ENCODE measurements at places on chromosomes 5 and 9.

- DNase-seq, result no peak
These were observed 106.6 kb downstream of the FBXW11 start for GRCh38 chr5:171899792-171900191.

DNA sequence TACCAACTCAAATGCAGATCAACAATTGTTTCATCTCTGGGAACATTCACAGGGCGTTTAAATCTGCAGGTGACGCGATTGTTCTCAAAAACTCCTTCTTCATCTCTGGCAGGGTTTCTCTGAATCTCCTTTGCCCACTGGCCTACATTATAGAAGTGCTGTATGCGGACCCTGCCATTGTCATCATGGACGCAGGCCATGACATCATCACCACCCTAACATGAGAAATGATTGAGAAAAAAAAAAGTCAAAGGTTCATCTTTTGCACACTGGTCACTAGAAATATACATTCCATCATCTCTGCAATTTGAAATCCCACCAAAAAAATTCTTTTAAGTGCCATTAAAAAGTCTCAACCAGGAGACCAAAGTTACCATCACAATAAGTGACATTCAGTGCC is 21.6 kb upstream of the TMEM245 start:
- no peak for DNase-seq

GRCh38 chr5:80961376-80962281 is 1.5 kb downstream of the RASGRF2 start:
- DNase-seq, result no peak

GRCh38 chr5:39440192-39440957 is 15.6 kb upstream of the DAB2 start:
- no peak for DNase-seq

DNA sequence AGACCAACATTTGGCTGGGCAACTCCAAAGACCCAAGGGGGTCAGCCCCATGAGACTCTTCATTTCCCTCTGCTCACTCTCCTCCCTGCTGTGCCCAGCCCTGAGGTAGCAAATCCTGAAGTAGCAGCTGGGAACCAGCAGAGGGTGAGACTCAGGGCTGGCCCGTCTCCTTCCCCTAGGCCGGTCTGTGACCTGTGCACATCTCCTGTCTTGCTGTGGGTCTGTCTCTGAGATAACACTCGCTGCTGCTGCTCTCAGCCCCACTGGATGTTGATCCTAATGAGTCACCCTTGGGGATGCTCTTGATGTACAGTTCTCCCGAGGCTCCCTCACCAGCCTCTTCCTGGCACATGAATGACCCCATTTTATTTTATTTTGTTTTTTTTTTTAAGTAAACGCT is 7.3 kb upstream of the OR2V1 start:
- DNase-seq, result no peak

DNA sequence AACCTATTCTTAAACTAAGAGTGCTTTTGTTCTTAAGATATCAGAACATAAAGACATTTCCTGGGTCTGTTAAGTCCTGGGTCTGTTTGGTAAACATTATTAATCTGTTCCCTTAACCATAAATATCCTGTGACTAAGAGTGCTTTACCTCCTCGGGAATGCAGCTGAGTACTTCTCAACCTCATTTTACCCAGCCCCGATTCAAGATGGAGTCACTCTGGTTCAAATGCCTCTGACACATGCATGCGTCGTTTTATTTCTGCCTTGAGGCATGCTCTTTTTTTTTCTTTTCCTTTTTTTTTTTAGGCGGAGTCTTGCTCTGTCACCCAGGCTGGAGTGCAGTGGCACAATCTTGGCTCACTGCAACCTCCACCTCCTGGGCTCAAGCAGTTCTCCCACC is 39.8 kb upstream of the FBXL17 start:
- no peak for DNase-seq

- DNase-seq, result peak; percentile 25
These were observed 125.2 kb downstream of the FSTL4 start for GRCh38 chr5:133487093-133487492.

GRCh38 chr5:102700120-102700831 is 54.8 kb upstream of the PAM start:
- DNase-seq, result no peak

GRCh38 chr5:12566441-12566840 is 662.2 kb upstream of the CTNND2 start:
- DNase-seq, result no peak

DNA sequence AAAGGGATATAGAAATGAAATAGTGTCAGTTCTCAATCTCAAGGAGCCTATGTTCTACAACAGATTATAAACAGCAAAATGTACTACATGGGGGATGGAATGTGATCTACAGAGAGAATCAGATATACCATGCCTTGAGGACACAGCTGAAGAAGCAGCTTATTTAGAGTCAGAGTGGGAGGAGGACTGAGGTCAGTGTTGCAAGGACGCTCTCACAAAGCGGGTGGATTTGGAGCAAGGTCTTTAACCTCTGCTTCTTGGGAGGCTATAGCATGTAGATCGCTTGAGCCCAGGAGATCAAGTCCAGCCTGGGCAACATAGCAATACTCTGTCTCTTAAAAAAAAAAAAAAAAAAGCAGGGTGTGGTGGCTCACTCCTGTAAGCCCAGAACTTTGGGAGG is 32.8 kb upstream of the PLIN2 start:
- DNase-seq, result peak; percentile 38

GRCh38 chr9:115757461-115757860 is 396.1 kb upstream of the PAPPA start:
- DNase-seq, result no peak

- no peak for DNase-seq
These were observed 133.6 kb upstream of the HMHB1 start for GRCh38 chr5:143678148-143678905.

GRCh38 chr9:37732952-37733351 is 20.7 kb upstream of the TRMT10B start:
- no peak for DNase-seq

DNA sequence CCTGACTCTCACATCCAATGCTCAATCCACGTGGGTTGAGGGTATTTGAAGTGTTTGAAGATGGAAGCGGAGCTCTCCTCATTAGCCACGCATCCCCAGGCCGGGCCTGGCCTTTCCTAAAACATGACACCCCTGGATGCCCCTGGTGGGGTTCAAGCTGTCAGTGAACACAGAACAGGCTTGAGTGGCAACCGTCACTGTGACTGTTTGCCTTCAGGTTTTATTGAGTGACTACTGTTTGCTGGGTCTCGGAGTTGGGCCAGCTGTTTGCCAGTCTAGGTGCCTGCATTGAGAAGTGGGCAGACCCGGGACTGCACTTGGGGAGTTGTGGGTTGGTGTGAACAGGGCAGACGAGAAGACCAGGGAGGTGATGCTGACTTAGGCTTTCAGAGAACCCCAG is 7.8 kb upstream of the OLFM1 start:
- DNase-seq, result no peak

DNA sequence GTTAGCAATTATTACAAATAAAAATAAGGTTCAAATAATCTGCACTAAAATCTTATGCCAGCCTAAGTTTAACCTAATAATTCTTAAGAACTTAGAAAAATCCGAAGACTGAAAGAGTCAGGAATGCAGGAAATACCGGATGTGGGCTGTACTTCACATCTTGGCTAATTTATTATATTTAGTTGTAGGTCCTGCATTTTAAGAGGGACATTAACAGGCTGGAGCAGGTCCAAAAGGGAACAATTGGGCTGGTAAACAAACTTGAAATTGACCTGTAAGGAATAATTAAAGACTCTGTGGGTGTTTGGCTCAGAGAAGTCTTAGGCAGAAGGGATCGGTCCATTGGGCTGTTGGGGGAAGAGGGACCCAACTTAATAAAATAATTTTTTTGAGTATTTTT is 18.4 kb downstream of the GLRA1 start:
- DNase-seq, result no peak

- DNase-seq, result peak; percentile 26
These were observed 19.7 kb downstream of the MYO10 start for GRCh38 chr5:16916262-16916878.

- no peak for DNase-seq
These were observed 289.9 kb upstream of the SLC30A5 start for GRCh38 chr5:68803881-68804319.

- no peak for DNase-seq
These were observed 339.6 kb downstream of the ENC1 start for GRCh38 chr5:74300808-74301389.

DNA sequence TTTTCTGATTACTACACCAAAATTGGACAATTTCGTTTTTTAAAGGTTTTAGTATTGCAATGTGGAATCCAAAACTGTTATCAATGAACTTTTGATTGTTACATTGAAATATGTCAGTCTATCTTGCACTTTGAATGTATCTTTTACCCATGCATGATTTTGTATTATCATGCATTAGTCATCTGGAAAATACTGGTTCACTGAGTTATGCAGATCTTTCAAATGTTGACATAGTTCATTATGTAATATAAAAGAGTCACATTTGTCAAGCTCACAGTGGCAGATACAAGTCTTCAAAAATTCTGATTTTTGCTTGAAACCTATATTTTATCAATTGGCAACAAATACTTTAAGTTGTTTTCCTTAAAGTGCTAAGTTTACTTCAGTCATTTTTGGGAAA is 85.2 kb downstream of the NR3C1 start:
- no peak for DNase-seq

GRCh38 chr5:104915226-104915625 is 1352.6 kb upstream of the NUDT12 start:
- DNase-seq, result no peak

- DNase-seq, result no peak
These were observed 133.3 kb downstream of the MACROH2A1 start for GRCh38 chr5:135265497-135266302.

GRCh38 chr9:114228016-114228808 is 72.9 kb downstream of the COL27A1 start:
- no peak for DNase-seq

- DNase-seq, result no peak
These were observed 53.2 kb upstream of the SPATA31C2 start for GRCh38 chr9:88191456-88191855.

GRCh38 chr5:104297076-104297475 is 734.5 kb upstream of the NUDT12 start:
- no peak for DNase-seq
